ENCODE measurements at places on chromosomes 3 and 15. TPM values are rescaled to one million over a fixed set of nuclear protein-coding genes. Genes with fewer than 3 reads are reported as not detected.

DNA sequence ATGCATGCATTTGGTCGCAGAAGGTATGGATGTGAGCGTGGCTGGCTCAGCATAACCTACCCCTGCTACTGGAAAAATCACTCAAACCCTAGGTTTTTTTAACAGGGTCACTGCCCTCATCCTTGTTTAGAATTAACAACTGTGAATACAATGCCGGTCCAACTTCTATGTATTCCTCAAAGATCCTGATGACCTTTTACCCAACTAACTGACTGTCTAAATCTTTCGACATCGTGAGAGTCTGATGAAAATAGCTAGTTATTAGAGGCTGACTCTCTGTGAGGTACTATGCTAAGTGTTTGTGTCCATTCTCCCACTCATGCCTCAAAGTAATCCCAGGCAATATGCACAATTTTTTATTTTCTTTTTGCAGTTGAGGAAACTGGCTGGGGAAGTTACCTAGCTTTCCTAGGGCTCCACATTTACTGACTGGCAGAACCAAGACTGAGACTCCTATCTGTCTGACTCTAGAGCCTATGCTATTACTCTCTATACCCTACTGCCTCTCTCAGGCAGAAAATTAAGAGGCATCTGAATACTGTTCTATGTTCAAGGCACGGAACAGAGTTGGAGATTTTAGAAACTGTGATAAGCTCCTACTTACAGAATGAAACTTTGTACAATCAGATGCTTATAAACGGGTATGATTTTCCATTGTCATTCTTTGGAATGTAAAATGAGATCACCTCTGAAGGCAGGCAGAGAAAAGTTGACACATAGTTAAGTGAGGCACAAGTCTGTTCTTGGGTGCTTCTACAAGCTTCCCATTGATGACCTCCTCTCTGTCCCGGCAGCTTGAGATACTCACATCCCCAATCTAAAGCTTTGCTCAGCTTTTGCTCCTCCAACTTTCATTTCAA, 56.4 kb downstream of the FILIP1L start:
- no peaks in the 10 kb centered on the region for H3K36me3 ChIP-seq
- H3K4me3 ChIP-seq, result no peak overlapping the region
- no peak for DNase-seq
- H3K27ac ChIP-seq, result no peak overlapping the region
- H3K4me1 ChIP-seq, result no peaks in the 10 kb centered on the region

Gene VEPH1
- total RNA-seq, result 136 TPM

DNA sequence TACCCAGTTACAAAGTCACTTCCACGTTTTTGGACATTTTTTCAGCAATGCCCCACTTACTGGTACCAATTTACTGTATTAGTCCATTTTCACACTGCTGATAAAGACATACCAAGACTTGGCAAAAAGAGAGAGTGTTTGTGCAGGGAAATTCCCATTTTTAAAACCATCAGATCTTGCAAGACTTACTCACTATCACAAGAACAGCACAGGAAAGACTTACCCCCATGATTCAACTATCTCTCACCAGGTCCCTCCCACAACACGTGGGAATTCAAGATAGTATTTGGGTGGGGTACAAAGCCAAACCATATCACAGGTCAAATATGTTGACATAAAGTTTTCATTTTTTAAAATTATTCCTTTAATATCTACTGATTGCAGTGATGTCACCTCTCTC, 16.2 kb upstream of the ABI3BP start:
- H3K27me3 ChIP-seq, result no peaks in the 10 kb centered on the region
- no peak for DNase-seq
- H3K27ac ChIP-seq, result no peak overlapping the region

DNA sequence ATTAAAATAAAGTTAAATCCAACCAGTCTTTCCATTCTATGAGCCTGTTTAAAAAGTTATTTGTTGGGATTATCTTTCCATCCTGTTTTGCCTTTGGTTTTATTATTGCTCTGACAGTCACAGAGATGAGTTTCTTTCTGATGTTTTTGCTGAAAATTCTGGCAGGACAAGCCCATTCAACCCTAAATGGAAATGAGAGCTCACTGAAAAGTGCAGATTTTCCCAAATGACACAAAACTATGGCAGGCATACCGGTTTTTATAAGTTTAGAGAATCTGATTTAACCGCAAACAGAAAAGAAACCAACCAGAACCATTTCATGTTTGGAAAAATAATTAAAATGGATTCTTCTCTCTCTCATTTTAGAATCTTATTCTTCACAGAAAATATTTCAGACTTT, 238.1 kb upstream of the SGO1 start:
- H3K27ac ChIP-seq, result no peak overlapping the region
- H3K4me1 ChIP-seq, result no peaks in the 10 kb centered on the region
- no peak for DNase-seq
- no peaks in the 10 kb centered on the region for H3K27me3 ChIP-seq
- no peaks in the 10 kb centered on the region for H3K36me3 ChIP-seq
- no peak overlapping the region for H3K4me3 ChIP-seq

DNA sequence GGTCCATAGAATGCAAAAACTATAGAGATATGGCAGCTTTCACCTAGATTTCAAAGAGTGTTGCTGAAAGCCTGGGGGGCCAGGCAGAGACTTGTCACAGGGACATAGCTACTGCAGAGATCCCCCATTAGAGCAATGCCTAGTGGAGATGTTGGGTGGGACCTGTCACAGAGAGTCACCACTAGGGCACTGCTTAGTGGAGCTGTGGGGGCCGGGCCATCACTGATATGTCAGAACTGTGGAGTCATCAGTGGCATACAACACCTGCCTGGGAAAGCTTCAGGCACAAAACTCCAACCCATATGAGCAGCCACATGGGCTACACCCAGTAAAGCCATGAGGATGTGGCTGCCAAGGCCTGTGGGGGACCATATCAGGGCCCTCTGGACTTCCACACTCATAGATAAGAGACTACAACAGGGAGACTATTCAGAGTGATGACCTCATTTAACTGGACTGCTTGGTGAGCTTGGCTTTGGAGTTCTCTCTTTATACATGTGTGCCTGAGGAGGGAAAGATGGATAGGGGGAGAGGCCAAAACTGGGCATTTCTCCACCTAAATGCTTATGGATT, 176.3 kb downstream of the ZNF621 start:
- no peak overlapping the region for H3K4me3 ChIP-seq
- DNase-seq, result no peak
- no peaks in the 10 kb centered on the region for H3K36me3 ChIP-seq
- no peak overlapping the region for H3K27ac ChIP-seq
- no peaks in the 10 kb centered on the region for H3K4me1 ChIP-seq

- H3K4me1 ChIP-seq, result no peaks in the 10 kb centered on the region
- H3K4me3 ChIP-seq, result no peak overlapping the region
- no peak overlapping the region for H3K27ac ChIP-seq
- no peaks in the 10 kb centered on the region for H3K27me3 ChIP-seq
- no peaks in the 10 kb centered on the region for H3K36me3 ChIP-seq
- DNase-seq, result no peak
Observed at GRCh38 chr3:138033202-138033691, 23.3 kb downstream of the CLDN18 start.

GRCh38 chr3:171782617-171783016, 27.7 kb downstream of the PLD1 start:
- no peaks in the 10 kb centered on the region for H3K27me3 ChIP-seq
- H3K27ac ChIP-seq, result peak overlapping the region; percentile 61
- no peak overlapping the region for H3K4me3 ChIP-seq

- no peaks in the 10 kb centered on the region for H3K27me3 ChIP-seq
- H3K4me1 ChIP-seq, result no peaks in the 10 kb centered on the region
- no peak for DNase-seq
- H3K4me3 ChIP-seq, result no peak overlapping the region
Observed at GRCh38 chr3:22731901-22732300, 471.2 kb upstream of the UBE2E2 start.

DNA sequence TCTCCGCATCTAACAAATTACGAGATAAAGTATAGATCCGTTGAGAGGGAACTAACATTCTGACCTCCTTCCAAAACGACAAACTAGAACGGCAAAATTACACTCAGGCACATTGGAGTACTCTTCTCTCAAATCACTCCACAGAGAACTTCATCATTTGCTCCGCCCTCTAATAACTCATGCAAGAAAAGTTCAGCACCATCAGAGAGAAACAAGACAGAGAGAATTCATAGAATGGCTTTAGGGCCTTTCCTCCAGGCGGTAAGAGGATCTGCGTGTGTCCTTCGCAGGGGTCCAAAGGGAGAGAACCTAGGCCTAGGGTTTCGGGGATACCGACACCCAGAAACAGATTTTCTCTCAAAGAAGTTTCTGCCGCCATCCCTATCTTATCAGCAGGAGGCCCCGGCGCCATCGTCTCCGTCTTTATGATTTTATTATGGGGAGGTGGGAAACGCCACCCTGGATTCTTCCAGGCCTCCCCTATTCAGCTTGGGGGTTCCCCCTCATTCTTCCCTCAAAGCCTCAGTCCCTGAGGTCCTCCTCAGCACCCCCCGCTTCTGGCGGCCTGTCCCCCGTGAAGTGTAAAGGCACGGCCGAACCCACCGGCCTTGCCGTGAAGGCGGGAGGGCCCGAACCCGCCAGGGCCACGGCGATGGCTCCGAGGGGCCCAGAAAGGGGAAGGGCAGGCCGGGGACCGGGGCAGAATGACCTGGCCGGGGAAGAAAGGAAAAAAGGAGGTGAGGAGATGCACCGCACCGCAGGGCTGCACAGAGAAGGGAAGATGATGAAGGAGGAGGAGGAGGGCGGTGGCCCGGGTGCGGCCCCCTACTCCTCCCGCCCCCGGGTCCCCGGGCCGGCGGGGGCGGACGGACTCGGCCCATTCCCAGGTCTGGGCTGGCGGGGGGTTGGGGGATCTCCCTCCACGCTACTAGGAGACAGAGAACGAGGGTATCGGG, 768 bp downstream of the UBXN7 start:
- peaks cover 7% of the 10 kb centered on the region for H3K36me3 ChIP-seq
- peak; percentile 70 for DNase-seq
- peak overlapping the region; percentile 41 for H3K27ac ChIP-seq
- H3K4me1 ChIP-seq, result peaks cover 8% of the 10 kb centered on the region
- H3K4me3 ChIP-seq, result peak overlapping the region; percentile 74
- H3K27me3 ChIP-seq, result no peaks in the 10 kb centered on the region

DNA sequence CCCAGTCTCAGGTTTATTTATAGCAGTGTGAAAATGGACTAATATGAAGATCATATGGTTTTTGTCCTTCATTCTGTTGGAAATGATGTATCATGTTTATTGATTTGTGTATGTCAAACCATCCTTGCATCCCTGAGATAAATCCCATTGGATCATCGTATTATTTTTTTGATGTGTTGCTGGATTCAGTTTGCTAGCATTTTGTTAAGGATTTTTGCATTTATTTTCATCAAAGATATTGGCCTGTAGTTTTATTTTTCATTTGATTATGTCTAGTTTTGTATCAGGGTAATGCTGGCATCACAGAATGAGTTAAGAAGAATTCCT, 34.3 kb downstream of the FAIM start:
- no peaks in the 10 kb centered on the region for H3K4me1 ChIP-seq
- no peaks in the 10 kb centered on the region for H3K36me3 ChIP-seq
- no peak overlapping the region for H3K4me3 ChIP-seq

Gene KBTBD13
- not detected for total RNA-seq

Gene CLSTN2
- total RNA-seq, result not detected

DNA sequence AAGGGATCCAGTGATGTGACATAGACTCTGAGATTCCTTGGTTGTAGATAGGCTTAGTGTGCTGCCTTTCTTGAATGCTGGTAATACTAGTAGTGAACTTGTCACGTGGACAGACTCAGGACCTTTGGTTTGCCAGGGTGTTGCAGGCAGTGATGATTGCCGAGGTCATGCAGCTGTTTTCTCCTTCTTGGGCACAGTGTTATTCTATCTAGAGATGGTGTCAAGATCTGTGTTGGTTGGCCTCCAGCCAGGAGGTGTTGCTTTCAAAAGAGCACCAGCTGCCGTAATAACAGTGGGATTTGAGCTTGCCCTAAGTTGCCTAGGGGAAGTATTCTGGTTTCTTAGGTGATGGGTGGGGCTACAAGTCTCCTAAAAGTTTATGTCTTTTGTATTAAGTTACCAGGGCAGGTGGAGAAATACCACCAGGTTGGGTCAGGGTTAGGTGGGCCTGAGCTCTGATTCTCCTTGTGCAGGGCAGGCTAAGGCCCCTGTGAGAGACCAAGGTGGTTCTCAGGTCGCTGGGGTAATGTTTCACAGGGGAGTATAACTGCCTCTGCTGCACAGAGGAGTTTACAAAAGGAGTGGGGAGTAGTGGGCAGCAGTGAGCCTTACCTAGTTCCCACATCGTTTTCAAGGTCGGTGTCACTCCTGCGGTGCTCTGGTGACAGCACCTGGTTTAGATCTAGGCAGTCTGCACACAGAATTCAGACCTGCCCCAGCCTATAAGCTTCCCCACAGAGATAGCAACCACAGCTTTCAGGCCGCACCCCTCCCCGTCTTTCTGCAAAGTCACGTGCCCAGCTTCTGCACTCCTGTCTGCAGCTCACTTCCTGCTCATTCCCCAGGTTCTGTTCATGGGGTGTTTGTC, 350.3 kb downstream of the DOCK3 start:
- no peak overlapping the region for H3K27ac ChIP-seq
- no peak overlapping the region for H3K4me3 ChIP-seq
- H3K27me3 ChIP-seq, result no peaks in the 10 kb centered on the region
- DNase-seq, result no peak
- H3K36me3 ChIP-seq, result no peaks in the 10 kb centered on the region
- no peaks in the 10 kb centered on the region for H3K4me1 ChIP-seq

DNA sequence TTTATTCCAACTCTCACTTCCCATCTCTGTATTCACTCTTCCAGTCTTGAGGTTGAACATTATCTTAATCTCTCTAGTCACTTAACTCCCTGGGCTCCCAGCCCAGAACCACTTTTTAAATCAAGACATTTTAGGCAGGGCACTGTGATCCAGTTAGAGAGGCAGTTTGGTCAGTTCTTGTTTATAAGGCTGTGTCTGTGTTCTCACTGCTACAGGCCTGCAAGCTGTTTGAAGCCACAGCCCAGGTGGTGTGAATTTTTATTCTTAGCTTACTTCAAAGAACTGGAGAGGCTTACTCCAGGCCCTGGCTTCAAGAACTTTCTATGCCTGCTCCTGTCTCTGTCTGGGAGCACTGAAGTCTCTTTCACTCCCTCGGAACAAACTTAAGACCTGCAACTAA, 906.1 kb downstream of the CADM2 start:
- no peak overlapping the region for H3K27ac ChIP-seq
- no peak overlapping the region for H3K4me3 ChIP-seq
- no peak for DNase-seq

DNA sequence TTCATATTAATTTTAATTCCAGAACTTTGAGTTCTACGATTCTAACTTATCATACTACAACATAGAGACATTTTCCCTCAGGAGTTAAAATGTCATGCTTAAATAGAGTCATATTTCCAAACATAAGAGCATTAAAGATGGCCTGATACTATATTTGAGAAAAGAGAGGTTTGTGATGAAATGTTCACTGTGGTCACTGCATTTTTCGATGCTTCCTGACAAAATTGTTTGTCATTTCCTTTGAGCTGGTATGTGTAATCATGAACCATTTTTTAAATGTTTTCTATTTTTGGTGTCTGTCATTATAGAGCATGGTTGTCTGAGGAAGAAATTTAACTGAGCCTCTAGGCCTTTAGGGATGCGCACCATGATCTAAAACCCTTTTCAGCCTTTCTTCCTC, 721.4 kb upstream of the NR2F2 start:
- no peaks in the 10 kb centered on the region for H3K27me3 ChIP-seq
- no peaks in the 10 kb centered on the region for H3K36me3 ChIP-seq
- peak overlapping the region; percentile 13 for H3K27ac ChIP-seq
- DNase-seq, result peak; percentile 47
- peaks cover 23% of the 10 kb centered on the region for H3K4me1 ChIP-seq
- no peak overlapping the region for H3K4me3 ChIP-seq

- H3K27me3 ChIP-seq, result peaks cover 11% of the 10 kb centered on the region
- H3K27ac ChIP-seq, result no peak overlapping the region
- no peak for DNase-seq
Observed at GRCh38 chr15:38648121-38648843, 83.7 kb upstream of the RASGRP1 start.
